ENCODE measurements at places on chromosomes 5 and 9.

DNA sequence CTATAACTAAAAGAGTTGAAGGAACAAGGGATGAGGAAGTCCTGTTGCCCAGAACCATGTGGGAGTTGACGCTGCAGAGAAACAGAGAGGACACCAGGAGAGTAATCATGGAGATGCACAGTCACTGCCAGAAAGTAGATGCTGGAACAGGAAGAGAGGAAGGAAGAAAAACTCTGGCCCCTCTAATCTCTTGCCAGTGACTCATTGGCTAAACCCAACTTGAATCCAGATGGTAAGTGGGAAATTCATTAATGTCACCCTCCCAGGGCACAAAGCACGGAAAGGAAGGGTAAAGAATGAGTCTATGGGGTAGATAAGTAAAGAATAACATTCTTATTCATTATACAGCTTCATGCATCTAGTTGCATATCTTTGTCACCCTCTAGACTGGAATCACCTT, 631.9 kb downstream of the PRELID2 start:
- no peak for DNase-seq

DNA sequence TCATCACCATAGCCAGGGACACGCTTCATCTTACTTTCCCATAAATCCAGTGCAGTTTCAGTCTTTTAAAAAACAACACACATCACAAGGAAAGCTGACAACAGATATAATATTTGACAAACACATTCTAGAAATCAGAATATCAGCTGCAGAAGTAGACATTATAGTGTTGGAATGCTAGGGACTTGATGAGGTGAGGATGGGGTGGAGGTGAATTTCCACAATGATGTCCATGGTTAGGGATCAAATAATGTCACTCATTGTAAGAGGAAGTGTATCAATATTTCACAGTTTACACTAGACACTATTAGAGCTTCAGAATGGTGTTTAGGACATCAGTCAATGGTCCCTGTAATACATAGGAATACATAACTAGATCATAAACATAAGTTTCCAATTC, 7.0 kb downstream of the FST start:
- DNase-seq: no peak

DNA sequence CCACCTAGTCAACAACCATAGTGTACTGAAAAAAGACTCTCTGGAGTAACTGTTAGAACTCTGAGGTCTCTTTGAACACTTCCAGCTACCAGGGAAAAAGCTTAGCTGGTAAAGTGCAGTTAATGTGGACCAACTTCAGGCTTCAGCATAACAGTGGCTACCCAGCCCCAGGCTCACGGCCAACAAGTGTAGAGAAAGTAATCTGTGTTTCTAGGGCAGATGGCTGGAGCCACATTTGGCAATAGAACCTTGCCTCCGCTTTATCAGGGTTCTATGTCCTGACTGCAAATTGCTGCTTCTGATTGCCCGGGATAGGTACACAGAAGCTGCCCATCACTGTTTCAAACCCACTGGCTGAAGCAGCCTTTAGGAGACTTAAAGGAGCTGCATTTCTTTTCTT, 76.0 kb upstream of the SIMC1 start:
- no peak for DNase-seq

- no peak for DNase-seq
These were observed 78.3 kb downstream of the MAN2A1 start for GRCh38 chr5:109767997-109768396.

GRCh38 chr5:173537228-173537627, 79.2 kb downstream of the BOD1 start:
- DNase-seq: no peak

- DNase-seq: no peak
These were observed 164.9 kb upstream of the IRX1 start for GRCh38 chr5:3430691-3431090.

- no peak for DNase-seq
These were observed 651 bp downstream of the TTC1 start for GRCh38 chr5:160009591-160009989.

GRCh38 chr9:6268826-6269397, 53.3 kb downstream of the IL33 start:
- DNase-seq: no peak

- no peak for DNase-seq
These were observed 174.7 kb downstream of the HMHB1 start for GRCh38 chr5:143986516-143987212.
